ENCODE measurements at places on chromosomes 3 and 15.

DNA sequence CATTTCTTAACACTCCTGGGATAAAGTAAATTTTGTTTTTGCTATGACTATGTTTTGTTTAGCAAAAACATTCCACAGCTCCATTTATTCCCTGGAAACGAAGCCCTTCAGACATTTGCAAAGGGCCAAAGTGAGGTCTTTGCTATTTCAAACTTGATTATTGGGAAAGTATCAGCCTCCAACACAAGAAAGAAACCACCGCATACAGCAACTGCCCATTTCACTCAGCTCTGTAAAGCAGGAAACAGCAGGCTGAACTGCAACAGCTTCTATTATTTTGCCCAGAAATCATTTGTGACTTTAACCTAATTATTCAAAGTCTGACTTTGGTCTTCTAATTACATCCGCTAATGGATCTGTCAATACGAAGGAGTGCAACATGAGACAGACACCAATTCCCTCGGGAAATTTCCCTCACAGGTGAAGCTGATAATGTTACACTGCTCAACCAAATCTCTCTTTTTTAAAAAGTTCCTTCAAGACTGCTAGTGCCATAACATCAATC, 72.1 kb downstream of the RFTN1 start:
- DNase-seq, result no peak

DNA sequence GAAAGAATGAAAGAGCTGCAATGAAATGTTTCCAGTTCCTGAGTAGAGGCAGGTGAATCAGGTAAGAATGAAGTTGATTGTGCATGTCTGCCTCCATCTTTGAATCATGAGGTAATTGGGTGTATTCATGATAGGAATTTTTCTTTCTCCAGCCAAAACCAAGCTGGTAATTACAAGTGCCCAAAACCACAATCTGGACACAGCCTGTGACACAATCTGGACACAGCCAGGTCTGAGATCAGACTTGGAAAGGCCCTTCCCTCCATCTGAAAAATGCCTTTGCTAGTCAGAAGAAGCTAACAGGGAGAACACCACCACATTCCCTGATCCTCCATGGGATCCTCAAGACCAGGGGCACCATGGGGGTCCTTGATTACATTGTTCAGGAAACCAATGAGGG, 338.5 kb upstream of the THBS1 start:
- no peak for DNase-seq

DNA sequence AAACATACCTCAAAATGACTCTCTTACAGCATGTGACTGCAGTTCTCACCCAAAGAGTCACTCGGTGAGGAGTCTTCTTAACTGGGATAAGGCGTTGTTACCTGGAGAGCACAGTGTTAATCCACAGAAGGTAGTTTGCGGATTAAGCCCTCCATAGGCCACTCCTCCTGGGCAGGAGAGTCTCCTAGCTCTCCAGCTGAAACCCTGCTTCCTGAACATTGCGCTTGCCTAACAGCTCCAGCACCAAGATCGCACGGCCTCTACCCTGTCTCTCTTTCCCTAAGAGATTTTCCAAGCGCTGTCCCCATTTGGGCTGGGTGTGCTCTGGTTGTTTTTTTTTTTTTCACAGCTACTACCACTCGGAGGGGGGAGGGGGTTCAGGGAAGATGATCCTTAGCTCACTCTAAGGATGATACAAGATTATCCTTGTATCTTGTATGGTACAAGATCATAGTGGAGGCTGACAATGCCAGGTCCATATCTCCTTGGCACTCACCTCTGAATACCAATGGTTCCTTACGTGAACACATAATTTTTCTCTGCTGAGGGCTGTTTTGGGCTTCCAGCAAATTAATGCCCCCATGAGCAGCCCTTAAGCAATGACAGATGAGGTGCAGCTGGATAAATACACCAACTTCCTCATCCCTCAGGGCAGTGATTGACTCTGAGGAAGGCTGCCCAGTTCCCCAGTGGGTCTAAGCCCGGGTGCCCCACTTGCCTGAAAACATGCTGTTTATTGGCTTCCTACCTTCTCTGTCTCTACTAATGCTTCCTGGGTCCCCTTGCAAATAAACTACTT, 185.2 kb upstream of the TSC22D2 start:
- no peak for DNase-seq

DNA sequence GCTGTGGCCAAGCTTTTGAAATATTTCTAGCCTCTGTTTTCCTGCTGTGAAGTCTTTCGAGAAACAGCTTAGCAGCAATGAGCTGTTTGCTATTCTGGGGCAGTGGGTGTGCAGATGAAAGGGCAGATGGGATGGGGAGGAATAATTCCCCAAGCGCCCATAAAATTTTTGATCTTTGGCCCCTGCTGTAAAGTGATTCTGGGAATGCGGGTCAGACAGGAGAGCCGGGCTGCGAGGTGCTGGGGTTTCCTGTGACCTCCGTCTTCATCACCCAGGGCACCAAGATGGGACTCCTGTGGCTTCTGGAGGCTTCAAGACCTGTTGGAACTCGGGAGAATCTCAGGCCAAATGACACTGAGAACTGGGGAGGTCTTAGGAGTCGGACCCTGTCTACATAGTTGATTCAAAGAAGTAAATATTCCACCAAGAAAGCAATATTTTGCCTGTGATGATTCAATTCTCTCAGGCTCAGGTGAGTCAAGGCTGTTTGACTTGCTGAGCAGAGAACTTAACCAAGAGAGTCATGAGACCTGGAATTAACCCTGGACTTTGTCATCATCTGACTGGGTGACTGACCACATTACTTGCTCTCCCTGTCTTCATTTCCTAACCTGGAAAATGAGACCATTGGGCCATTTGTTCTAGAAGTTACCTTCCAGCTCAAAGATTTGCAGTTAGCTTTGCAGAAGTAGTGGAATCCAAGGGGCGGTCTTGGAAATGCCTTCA, 86.4 kb downstream of the POLR2M start:
- no peak for DNase-seq

DNA sequence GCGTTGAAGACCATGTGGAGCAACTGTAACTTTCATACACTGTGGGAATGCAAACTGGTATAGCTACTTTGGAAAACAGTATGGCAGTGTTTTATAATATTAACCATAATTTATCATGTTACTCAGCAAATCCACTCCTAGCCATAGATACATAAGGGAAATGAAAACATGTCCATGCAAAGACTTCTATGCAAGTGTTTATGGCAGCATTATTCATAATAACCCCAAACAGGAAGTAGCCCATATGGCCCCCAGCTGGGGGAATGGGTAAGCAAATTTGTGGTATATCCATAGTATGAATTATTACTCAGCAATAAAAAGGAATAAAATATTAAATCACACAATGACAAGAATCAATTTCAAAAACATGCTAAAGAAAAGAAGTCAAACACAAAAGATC, 23.0 kb upstream of the GATA2 start:
- DNase-seq, result no peak

GRCh38 chr3:172221547-172221946, 182.2 kb downstream of the FNDC3B start:
- no peak for DNase-seq

DNA sequence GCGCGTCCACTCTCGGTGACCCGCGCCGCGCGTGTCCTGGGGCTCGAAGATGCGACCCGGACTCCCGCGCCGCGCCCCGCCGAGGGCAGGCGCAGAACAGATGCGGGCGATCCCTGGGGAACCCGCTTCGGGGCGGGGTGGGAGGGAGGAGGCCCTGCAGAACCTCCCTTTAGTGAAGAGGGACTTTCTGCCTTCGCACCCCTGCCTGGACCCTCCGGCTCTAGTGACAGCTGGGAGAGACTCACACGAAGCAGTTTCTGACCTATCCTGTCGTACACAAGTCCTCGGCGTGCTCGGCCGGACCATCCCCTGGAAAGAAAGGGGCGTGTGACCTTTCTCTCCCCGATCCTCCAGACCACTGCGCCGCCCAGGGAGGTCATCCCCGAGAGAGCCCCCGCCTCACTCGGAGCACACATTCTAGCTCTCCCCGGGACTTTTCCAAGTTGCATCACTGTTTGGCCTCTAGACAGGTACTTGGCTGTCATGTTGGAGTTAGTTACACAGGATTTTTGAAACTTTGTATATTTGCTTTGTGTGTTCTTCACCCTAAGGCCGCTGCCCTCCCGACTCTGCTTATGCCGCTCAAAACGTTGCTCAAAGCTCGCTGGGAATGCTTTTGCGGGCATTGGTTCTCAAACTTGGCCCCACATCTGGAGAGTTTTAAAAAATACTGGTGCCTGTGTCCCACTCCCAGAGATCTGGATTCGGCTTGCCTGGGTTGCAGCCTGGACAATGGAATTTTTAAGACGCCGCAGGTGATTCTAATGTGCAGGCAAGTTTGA, 582 bp downstream of the CGNL1 start:
- DNase-seq, result no peak

DNA sequence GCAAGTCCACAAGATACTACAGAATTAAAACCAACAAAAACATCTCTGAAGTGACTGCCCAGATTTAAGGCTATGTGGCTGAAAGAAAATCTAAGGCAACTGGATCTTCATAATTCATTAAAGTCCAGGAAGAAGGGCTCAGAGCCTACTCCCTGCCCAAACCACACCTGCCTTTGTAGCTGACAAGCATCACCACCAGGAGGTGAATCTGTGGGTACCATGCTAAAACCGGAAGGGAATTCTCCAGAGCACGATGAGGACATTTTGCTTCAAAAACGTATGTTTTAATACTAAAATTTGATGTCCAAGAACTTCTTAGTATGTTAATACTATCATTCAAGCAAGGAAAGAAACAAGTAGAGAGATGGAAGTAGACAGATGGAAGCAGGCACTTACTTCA, 495.9 kb upstream of the NECTIN3 start:
- DNase-seq, result no peak

GRCh38 chr3:153910387-153910786, 210.8 kb upstream of the ARHGEF26 start:
- no peak for DNase-seq

GRCh38 chr3:184604039-184604601, 42.5 kb downstream of the EPHB3 start:
- DNase-seq, result no peak

DNA sequence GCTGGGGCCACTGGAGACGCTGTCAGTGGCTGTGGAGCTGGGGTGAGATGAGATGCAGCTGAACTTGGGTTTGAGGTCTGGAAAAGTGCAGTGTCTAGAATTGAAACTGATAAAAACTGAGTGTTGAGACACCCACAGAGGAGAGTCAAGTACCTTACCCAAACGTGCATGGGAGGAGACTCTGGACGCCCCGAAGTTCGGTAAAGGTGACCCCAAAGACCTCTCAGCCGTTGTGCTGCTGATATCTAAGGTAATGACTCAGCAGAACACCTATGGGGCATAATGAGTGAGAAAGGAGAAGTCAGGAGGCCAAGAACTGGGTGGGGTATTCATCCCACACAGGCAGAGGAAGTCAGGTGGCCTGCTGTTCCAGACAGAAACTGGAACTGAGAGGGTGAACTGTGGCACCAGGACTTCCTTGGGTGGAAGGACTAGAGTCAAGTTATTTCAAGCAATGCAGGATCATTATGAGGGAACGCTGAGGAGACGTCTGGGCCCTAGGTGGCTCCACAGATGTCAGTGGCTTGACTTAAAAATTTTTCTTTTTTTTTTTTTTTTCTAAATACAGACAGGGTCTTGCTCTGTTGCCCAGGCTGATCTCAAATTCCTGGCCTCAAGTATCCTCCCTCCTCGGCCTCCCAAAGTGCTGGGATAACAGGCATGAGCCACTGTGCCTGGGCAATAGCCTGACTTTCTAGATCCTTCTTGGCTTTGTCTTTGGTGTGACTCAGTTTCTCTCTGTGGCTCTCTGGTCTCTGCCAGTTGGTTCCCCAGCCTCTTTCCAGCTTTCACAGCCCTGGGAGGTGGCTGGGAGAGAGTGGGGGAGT, 67.6 kb upstream of the GCNT3 start:
- DNase-seq, result no peak

DNA sequence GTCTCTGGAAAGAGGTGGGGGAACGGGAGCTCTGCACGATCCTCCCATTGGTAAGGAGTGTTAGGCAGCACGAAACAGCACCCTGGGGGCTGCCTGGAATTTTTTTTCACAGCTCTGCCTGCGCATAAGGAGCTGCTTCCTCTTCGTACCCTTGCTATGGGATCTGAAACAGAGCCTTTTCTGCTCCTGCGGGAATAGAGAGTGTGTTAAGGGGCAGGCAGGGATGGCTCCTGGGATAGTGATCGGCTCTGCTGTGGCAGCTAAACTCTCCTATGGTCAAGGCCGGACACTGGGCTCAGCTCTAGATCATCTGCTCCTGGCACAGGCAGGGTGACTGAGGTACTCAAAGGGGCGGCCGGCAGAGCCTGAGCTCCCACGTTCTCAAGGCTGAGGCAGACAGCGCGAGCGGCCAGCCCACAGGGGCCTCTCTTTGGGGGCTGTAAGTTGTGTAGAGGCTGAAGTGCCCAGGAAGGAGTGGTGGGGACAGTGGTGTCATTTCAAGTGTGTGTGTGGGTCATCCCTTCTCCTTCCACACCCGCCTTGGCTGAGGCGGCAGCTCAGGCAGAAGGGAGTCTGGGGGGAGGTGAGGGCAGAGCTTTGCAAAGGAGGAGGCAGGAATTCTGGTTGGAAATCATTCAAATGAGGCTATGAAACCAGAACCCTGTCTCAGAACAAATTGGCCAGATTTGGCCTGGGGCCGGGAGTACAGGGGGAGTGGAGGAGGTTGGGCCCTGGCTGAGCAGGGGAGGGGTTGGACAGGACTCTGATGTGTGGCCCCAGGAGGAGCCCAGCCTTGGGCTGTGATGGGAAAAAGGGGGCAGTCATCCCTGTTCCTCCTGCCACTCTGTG, 31.0 kb downstream of the EPHB3 start:
- no peak for DNase-seq

GRCh38 chr3:162658003-162658402, 1161.4 kb downstream of the OTOL1 start:
- no peak for DNase-seq

- no peak for DNase-seq
Measured at GRCh38 chr3:159914426-159914825, 74.2 kb upstream of the IL12A start.

DNA sequence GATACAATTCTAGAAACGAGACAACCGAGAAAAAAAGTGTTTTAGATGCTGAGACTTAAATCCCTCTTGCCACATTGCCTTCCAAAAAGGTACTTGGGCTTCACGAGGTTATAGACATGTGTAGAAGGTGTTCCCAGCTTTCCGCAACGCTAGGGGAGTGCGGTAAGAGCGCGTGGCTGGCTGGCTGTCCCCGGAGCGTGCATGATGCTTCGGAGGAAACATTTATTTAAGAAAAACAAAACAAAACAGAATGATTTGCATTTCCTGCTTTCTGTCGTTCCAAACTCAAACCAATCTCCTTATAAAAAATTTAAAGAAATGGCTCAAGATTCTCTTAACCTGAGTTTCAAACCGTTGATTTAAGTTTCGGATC, 841 bp downstream of the SLC6A20 start:
- DNase-seq, result no peak

- DNase-seq, result no peak
Measured at GRCh38 chr3:46138581-46138980, 69.5 kb downstream of the CCR1 start.

Measured in activated T-helper 1 cell treated with anti-CD3 and anti-CD28 coated beads, Interleukin-2, amount 50 U/mL, for 16 hours (primary cell).